ELF-1 (cell line): ENCODE measurements at places on chromosomes 4 and X.

DNA sequence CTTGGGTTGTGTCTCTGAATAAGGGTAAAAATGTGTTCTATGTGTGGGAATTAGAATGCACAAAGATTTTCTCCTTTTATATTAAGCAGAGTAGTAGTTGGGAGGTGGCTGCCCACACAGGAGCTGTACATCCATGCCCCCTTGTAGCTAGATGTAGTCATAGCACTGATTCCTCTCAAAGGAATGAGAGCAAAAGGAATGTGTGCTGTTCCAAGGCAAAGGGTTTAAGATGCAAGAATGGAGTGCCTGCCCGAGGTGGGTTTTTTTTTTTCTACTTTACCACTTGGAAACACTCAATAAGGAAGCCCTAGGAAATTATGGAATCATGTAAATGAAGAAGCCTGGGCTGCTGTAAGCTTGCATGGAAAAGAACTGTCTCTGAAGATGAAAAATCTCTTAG lies 2183.2 kb upstream of the AGA start:
- no peak for DNase-seq

DNA sequence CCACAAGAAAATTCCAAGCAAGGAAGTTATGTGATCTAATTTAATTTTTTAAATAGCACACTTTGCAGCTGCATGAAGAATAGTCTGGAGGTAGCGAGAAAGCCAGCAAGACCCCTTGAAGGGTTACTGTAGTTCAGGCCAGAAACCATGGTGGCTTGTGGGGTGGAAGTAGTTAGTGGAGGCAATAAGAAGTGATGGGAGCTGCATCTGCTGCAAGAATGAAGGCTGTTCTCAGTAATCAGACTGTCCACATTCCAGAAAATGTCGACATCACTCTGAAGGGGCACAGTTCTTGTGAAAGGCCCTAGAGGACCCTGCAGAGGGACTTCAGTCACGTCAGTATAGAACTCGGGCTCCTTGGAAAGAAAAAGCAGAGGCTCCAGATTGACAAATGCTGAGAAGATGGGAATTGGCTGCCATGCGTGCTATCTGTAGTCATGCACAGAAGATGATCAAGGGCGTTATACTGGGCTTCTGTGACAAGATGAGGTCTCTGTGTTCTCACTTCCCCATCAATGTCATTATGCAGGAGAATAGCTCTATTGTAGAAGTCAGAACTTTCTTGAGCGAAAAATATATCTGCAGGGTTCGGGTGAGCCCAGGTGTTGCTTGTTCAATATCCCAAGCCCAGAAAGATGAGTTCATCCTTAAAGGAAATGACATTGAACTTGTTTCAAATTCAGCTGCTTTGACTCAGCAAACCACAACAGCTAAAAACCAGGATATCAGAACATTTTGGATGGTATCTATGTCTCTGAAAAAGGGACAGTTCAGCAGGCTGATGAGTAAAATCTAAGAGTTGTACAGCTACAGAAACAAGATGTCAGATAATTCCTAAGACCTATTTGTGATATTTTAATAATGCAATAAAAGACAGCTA lies 254.2 kb downstream of the CBR4 start:
- DNase-seq = no peak

- no peak for DNase-seq
These were observed 48.5 kb upstream of the PRSS48 start for GRCh38 chr4:151228189-151229119.

DNA sequence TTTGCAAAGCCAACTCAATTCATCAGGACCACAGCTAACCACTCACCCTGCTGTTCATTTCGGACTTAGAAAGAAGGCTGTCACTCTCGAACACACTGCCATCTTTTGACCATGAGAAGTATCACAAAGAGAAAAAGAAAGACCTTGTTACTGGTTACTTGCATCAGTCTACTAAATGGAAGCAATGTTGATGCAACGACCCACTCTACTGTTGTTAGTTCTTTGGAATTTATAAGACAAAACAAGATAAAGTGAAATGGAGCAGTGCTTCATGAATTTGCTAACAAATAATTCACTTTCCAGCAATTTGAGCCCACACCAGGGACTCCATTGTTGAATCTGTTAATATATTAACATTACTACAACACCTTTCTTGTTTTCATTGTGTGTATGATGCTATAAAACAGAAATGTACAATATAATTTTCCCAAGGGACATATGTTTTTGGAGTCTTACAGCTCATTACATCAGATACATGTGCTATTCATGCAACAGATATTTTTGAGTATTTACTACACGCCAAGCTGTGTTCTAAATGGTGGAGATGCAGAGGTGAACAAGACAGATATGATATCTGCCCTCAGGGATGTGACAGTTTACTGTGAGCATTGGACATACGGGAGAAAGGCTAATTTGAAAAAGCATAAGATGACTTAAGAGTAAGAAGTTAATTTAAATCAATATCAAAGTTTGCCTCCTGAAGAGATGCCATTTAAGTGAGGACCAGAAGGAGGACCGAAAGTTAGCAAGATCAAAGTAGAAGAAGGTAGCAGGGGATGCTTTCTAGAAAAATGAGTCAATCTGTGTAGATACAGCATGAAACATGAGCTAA lies 87.2 kb downstream of the AREG start:
- peak; percentile 28 for DNase-seq

GRCh38 chrX:24963823-24964222 lies 51.9 kb downstream of the ARX start:
- no peak for DNase-seq

- peak; percentile 39 for DNase-seq
These were observed 52.8 kb downstream of the FAM47C start for GRCh38 chrX:37060999-37061398.

GRCh38 chr4:1720163-1720983 lies 750 bp downstream of the TMEM129 start:
- peak; percentile 60 for DNase-seq

- DNase-seq = peak; percentile 59
These were observed 86.4 kb downstream of the SMIM20 start for GRCh38 chr4:26000274-26000950.

GRCh38 chrX:114037515-114037914 lies 546.4 kb upstream of the HTR2C start:
- DNase-seq = no peak
